ENCODE measurements at places on chromosomes 7 and 10.

- DNase-seq, result no peak
Measured at GRCh38 chr10:130637089-130637676, 501.0 kb downstream of the GLRX3 start.

DNA sequence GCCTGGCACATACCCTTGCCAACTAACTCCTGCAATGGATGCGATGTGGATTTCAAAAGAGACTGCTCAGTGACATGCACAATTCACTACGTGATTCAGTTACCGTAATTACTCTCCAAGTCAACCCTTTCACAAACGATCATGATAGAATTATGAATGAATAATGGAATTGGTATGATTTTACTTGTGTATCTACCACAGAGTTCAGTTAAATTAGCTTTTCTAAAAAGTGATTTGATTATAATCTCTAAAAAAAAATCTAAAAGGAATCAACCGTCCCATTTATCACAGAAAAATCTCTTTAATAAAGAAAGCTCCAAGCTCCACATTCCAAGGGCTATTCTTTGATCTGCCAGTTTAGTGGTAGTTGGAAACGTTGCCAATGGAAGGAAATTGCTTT is 30.4 kb upstream of the RSU1 start:
- DNase-seq, result no peak

DNA sequence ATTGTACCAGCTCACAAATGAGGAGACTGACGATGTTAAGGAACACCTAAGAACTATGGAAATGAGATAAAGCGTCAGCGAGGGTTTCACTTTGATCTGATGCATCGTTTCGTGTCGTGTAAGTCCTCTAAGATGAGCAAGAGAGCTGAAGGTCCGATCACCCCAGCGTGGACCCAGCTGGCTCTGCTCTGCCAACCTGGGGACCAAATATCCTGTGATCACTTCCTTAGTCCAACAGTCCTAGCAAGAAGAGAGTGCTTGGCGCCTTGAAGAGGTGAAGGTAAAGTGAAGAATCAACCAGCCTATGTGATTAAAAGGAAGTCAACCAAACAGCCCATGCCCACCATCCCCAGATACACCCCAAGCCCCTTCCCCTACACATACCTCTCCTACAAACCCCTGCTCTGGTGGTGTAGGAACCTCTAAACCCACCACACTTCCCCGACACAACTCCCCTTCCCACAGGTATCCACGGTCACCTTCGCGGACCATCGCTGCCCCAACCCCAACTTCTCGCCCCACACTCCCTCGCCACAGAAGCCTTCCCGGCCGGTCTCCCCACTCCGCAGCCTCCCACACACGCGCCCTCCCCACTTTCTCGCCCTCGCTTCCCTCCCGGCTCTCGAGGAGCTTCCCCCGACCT is 722 bp downstream of the UPF2 start:
- peak; percentile 17 for DNase-seq

DNA sequence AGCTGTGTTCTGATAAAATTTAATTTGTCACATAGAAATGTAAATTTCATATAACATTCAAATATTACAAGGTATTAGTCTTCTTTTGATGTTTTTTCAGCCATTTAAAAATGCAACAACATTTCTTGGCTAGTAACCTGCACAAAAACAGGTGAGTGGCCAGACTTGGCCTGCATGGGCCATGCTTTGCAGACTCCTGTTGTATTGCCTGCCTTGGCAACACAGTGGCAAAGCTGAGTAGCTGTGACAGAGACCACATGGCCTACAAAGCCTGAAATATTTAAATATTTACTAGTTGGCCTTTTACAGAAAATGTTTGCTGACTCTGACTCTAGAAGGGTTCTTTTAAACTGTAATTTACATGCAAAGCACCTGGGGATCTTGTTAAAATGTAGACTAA is 13.5 kb upstream of the TBX20 start:
- no peak for DNase-seq

DNA sequence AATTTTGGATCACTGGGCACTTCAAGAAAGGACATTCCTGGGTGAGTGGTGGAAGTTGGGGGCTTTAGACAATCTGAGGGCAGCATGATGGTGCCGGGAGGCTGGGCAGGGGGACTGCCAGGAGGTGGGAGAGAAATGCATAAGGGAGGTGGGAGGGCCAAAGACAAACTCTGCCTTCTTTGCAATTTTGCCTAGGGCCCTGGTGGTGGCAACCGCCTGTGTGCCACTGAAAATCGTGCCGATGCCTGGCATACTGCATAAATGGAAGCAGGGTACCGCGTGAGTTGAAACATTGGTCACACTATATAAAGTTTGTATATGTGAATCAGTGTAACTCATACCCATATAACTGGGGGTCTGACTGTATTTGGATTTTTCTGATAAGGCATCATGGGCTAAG is 3.3 kb downstream of the LUC7L2 start:
- DNase-seq, result no peak

GRCh38 chr7:121366852-121367431 is 29.2 kb downstream of the FAM3C start:
- DNase-seq, result peak; percentile 54

- DNase-seq, result no peak
Measured at GRCh38 chr10:78207776-78208175, 174.1 kb downstream of the RPS24 start.

GRCh38 chr10:128896116-128896795 is 570.8 kb upstream of the MGMT start:
- DNase-seq, result no peak

GRCh38 chr7:70638158-70639107 is 493.5 kb upstream of the GALNT17 start:
- no peak for DNase-seq

GRCh38 chr7:81774551-81774950 is 4.7 kb upstream of the HGF start:
- DNase-seq, result no peak

DNA sequence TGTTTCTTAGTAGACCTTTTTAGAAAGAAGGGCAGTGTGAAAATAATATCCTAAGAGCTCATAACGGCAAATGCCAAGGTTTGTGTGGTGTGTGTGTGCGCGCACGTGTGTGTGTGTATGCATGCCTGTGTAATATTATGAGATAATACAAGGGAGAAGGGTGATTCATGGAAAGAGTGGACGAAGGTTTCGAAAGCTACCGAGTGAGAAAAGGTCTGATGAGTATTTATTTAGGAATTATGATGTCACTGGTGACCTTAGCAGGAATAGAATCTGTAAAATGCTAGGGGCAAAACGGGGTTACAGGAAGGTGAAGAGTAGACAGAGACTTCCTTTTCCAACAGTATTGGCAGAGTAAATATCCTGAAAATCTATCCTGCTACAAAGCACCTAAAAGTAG is 107.3 kb downstream of the AHR start:
- DNase-seq, result no peak

DNA sequence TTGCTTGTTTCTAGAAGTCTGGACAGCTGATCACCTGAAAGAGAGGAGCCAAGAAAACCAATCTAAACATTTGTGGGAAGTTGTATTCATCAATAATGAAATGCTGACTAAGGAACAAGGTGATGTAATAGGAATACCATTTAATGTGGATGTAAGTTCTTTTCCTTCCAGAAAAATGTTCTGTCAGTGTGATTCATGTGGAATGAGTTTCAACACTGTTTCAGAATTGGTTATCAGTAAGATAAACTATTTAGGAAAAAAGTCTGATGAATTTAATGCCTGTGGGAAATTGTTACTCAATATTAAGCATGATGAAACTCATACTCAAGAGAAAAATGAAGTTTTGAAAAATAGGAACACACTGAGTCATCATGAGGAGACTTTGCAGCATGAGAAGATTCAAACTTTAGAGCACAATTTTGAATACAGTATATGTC is 39.8 kb upstream of the ZNF37A start:
- no peak for DNase-seq

DNA sequence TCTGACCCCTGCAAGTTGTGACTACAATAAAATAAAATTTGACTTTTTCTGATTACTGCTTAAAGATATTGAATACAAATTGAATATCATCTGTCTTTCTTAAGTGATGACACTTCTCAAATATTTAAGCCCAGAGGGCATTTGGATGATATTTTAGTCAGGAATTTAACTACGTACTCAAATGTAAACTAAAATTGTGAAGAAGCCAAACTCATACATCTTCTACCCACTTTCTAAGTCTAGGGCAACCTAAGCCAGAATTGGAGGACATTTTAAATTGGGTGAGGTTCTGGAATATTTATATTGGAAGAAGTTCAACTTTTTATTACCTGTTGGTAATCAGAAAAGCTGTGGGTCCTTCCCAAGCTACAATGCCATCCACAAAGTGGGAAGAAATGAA is 149.1 kb upstream of the WDR11 start:
- DNase-seq, result no peak

DNA sequence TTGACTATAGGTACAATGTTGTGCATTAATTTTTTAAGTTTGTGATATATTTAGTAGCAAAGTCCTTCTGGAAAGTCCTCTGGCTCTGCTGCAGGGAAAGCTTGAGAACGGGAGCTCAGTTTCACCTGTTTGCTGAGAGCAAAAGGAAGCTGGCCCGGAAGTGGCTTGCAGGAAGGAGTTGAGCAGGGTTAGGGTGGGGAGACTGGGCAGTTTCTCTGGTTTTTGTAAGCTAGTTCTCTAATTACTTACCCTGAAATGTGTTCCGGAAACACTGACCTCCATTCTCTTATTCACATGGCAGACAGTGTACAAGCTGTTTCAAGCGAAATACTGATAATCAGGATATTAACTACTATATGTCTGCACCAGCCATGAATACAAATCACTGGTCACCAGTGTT is 22.3 kb downstream of the MAP3K8 start:
- peak; percentile 24 for DNase-seq

DNA sequence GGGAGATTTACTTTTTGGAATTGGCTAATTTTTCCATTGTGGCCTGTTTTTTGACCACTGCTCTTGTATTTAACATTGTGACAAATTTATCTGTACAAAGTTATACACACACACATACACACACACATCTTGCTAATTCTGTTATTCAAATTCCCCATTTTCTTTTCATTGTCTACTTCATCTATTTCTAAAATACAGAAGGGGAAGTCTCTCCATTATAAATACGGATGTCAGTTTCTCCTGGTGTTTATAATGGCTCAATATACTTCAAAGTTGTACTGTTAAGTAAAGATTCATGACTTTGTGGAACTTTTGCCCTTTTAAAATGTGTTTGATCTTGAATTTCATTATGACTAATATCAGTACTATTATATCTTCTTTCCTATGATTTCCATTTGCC is 81.0 kb downstream of the CNOT4 start:
- DNase-seq, result no peak

GRCh38 chr7:112726076-112726475 is 64.1 kb downstream of the TMEM168 start:
- DNase-seq, result no peak

DNA sequence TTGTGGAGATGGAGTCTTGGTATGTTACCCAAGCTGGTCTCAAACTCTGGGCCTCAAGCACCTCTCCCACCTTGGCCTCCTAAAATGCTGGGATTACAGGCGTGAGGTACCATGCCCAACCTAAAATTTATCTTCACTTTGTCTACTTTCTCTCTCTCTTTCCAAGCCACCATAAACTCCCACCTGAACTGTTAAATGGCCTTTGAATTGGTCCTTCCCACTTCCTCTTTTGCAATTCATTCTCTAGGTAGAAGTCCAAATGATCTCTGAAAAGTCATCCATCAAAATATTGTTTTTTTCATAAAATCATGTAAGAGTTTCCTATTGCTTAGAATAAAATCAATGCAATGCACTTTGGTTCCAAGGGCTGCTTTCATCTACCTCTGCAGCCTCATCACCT is 90.1 kb upstream of the CELF2 start:
- DNase-seq, result no peak

GRCh38 chr7:108838198-108838597 is 268.5 kb downstream of the DNAJB9 start:
- DNase-seq, result no peak

DNA sequence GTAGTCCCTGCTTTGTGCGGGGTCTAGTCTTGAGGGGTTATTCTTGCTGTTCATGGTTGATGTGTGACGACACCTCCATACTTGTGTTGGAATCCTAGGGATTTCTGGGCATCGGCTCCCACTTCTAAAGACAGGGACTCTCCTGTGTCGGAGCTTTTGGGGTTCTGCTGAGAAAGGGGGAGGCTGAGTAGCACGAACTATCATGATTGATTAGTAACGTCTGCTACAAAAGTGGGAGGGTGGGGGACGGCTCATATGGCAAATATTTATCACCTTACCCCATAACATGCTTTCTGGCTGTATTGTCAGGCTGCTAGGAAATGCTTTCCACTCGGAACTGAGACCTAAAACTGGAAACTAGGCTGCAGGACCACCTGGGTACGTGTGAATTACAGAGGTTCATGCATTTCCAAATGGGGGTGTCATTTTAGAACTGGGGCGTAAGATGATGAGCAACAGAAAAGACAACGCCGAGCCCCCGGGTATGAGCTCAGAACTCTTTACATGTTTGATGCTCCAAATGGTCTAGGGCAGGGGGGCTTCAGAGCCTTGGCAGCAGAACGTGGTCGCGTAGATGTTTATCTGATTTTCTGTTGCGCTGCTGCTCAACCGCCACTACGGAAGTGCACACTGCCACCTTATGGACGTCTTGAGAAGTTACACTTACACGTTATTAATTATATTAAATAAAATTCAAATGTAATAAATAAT is 15.1 kb upstream of the NME8 start:
- peak; percentile 40 for DNase-seq

DNA sequence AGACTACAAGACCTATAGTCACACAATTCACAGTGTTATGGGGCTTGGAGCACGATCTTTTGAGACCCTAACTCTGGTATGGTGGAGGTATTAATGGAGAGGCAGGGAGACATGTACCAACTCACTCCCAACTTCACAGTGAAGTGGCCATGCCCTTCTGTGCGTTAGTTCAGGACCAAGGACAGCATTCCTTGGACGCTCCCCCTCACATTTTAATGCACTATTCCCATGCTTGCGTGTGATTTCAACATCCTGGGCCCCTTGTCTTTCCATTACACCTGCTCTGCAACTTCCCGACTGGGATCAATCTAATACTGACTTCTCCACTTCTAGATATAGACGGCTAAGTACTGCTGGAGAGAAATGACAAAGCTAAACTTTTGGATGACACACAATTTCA is 72.7 kb downstream of the PLCE1 start:
- DNase-seq, result no peak

- no peak for DNase-seq
Measured at GRCh38 chr7:95907337-95907736, 135.0 kb downstream of the DYNC1I1 start.

DNA sequence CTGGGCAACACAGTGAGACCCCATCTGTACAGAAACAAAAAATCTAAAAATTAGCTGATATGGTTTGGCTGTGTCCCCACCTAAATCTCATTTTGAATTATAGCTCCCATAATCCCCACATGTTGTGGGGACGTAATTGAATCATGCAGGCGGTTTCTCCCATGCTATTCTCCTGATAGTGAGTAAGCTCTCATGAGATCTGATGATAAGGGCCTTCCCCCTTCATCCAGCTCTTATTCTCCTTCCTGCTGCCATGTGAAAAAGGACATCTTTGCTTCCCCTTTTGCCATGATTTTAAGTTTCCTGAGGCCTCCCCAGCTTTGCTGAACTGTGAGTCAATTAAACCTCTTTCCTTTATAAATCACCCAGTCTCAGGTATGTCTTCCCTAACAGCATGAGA is 136.5 kb downstream of the SFMBT2 start:
- DNase-seq, result no peak

- peak; percentile 57 for DNase-seq
Measured at GRCh38 chr10:11232222-11232961, 214.7 kb downstream of the CELF2 start.

- DNase-seq, result no peak
Measured at GRCh38 chr10:117450940-117451339, 75.7 kb upstream of the PDZD8 start.

Measured in CD4-positive, alpha-beta T cell treated with Interleukin-15 for 4 hours (primary cell).